Activated CD8-positive, alpha-beta memory T cell treated with anti-CD3 and anti-CD28 coated beads, Interleukin-2, amount 10 ng/mL, durations not matched to agents 7 days and 5 days (primary cell): ENCODE measurements at places on chromosomes 5 and 9. TPM values are rescaled to one million over a fixed set of nuclear protein-coding genes. Genes with fewer than 3 reads are reported as not detected.

Gene HK3
- total RNA-seq, result not detected

Gene SLC6A18
- not detected for total RNA-seq

Gene FAM169A
- total RNA-seq, result 4.5 TPM

Gene CER1
- total RNA-seq, result not detected

Gene GARIN3
- total RNA-seq, result 0.09 TPM

Gene ZDHHC11B
- total RNA-seq, result 0.21 TPM

Gene PALM2AKAP2
- total RNA-seq, result not detected
